Activated naive CD8-positive, alpha-beta T cell treated with anti-CD3 and anti-CD28 coated beads for 36 hours (primary cell): ENCODE measurements at places on chromosomes 1 and 21.

DNA sequence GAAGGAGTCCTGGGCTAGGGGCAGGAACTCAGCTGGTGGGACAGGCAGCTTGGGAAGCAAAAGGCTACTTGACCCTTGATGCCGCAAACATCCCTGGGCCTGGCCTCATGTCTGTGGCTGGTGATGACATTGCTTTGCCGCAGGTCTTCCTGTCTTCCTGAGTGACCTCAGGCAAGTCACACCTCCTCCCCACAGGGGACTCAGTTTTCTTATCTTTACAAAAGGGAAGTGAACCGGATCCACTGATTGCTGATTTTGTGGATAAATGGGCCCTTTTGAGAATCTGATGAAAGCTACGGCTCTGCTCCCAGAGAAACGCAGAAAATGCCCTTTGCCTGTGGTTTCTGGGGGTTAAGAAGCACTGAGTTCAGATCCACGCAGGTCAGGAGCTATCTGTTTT is 20.7 kb downstream of the PLOD1 start:
- no peaks in the 10 kb centered on the region for H3K4me1 ChIP-seq
- no peaks in the 10 kb centered on the region for H3K27me3 ChIP-seq
- H3K4me3 ChIP-seq, result no peak overlapping the region
- H3K27ac ChIP-seq, result no peak overlapping the region
- no peak for DNase-seq
- peaks cover 7% of the 10 kb centered on the region for H3K36me3 ChIP-seq

DNA sequence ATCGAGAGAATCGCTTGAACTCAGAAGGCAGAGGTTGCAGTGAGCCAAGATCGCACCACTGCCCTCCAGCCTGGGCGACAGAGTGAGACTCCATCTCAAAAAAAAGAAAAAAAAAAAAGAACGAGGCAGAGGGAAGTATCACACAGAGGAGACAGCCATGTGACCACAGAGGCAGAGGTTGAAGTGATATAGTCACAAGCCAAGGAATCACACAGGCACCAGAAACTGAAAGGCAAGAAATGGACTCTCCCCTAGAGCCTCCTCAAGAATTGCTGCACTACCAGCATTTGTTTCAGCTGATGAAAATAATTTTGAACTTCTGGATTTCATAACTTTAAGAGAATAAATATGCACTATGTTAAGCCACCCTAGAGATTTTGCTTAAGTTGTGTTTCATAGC is 459.6 kb downstream of the PTPRC start:
- no peak overlapping the region for H3K27ac ChIP-seq
- H3K27me3 ChIP-seq, result no peaks in the 10 kb centered on the region
- DNase-seq, result no peak
- peaks cover 10% of the 10 kb centered on the region for H3K4me1 ChIP-seq

- H3K27me3 ChIP-seq, result peaks cover 1% of the 10 kb centered on the region
- peak overlapping the region; percentile 5 for H3K4me3 ChIP-seq
- H3K4me1 ChIP-seq, result peaks cover 32% of the 10 kb centered on the region
- H3K27ac ChIP-seq, result no peak overlapping the region
Measured at GRCh38 chr1:229339520-229339919, 3.3 kb downstream of the CCSAP start.

GRCh38 chr1:206566999-206567398 is 45.3 kb downstream of the EIF2D start:
- peaks cover 3% of the 10 kb centered on the region for H3K27me3 ChIP-seq
- H3K4me1 ChIP-seq, result peaks cover 96% of the 10 kb centered on the region

- no peaks in the 10 kb centered on the region for H3K27me3 ChIP-seq
- H3K4me3 ChIP-seq, result peak overlapping the region; percentile 72
- peak overlapping the region; percentile 93 for H3K27ac ChIP-seq
- peaks cover 35% of the 10 kb centered on the region for H3K4me1 ChIP-seq
- peak; percentile 42 for DNase-seq
Measured at GRCh38 chr1:8510041-8510823, 192.3 kb downstream of the SLC45A1 start.
